SK-MEL-5 (cell line): ENCODE measurements at places on chromosomes 7 and 10. TPM values are rescaled to one million over a fixed set of nuclear protein-coding genes. Genes with fewer than 3 reads are reported as not detected.

- DNase-seq, result no peak
Observed at GRCh38 chr10:11950325-11951018, 92.1 kb downstream of the UPF2 start.

GRCh38 chr7:110623436-110623835 is 467.5 kb upstream of the LRRN3 start:
- no peak for DNase-seq

DNA sequence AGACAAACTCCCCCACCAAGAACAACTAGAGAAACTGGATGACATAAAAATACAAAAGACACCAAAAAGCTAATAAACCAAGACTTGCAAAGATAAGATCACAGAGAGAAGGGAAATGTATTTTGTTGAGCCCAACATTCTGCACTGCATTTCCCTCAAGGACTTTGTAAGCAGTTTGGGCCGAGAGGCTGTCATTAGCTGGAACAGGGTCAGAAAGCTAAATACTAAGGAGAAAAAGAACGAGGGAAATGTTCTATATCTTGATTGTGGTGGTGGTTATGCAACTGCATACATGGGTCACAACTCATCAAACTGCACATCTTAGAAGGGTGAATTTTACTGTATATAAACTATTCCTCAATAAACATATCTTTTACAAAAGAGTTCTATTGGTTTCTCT is 315.0 kb downstream of the IPMK start:
- no peak for DNase-seq

- DNase-seq, result no peak
Observed at GRCh38 chr7:139481364-139481763, 2.1 kb downstream of the KLRG2 start.

PAPOLB gene
- total RNA-seq, result 0.03 TPM in 1 of 2 replicates, not detected in the other

DNA sequence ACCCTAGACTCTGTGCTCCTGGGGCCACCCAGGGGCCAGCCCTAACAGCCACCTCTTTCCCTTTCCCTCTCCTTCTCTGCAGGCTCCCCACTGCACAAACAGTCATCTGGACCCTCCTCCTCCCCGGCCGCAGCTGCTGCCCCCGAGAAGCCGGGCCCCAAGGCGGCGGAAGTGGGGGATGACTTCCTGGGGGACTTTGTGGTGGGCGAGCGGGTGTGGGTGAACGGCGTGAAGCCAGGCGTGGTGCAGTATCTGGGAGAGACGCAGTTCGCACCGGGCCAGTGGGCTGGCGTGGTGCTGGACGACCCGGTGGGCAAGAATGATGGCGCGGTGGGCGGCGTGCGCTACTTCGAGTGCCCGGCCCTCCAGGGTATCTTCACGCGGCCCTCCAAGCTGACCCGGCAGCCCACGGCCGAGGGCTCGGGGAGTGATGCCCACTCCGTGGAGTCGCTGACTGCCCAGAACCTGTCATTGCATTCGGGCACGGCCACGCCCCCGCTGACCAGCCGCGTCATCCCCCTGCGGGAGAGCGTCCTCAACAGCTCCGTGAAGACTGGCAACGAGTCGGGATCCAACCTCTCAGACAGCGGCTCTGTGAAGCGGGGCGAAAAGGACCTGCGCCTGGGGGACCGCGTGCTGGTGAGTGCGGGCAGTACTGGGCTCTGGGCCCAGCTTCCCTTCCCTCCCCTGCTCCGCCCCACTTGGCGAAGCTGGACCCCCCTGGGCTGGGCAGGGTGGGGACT is 49.3 kb downstream of the CLIP2 start:
- no peak for DNase-seq

DNA sequence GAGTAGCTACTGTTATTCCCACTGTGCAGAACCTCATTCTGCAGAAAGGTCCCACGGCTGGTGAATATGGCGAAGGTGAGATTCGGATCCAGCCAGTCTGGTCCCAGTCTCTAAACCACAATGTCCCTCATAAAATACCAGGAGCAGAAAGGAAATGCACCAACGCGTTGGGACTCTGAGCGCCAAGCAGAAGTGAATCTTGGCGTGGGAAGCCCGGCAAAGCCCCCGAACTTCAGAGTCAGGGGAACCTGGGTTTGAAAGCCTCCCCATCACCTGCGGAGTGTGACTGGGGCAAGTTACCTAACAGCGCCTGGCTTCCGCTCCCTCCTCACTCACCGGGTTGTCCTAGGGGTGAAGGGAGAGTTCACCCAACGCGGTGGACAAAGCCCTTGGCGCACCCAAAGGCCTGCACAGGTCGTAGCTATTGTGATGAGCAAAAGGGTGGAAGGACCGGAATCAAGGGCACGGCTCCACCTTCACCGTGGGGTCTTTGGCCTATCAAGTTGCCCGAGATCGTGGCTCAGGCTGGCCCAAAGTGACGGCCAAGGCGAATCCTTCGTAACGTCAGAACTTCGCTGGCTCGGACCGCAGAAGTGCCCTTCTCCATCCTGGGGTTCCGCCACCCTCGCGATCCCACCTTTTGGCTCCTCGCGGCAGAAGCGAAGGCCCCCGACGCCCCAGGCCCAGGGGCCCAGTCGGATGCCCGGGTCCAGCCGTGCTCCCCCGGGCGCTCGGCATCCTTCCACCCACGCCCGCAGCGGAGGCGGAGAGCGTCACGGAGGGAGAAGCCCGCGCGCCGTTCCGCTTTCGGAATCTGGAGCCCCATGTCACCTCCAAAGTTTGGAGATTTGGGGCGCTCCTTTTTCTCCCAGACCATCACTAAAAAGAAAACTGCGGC is 811 bp downstream of the RGS10 start:
- no peak for DNase-seq

GRCh38 chr10:93412801-93413200 is 69.3 kb downstream of the MYOF start:
- no peak for DNase-seq

ZNF775 gene
- total RNA-seq, result 10.4 and 10.5 TPM in 2 replicates

OR2A12 gene
- total RNA-seq, result not detected in 2 replicates

- DNase-seq, result no peak
Observed at GRCh38 chr7:27611059-27611458, 51.6 kb downstream of the HIBADH start.

ZNF394 gene
- total RNA-seq, result 36.5 and 40.5 TPM in 2 replicates
